Vagina (tissue), 2 donors: ENCODE measurements at places on chromosomes 1 and 21.

GRCh38 chr1:25699500-25700143, 83.0 kb downstream of the MAN1C1 start:
- peak overlapping the region; percentile 85 for H3K27ac ChIP-seq
- H3K4me1 ChIP-seq, result peaks cover 98% of the 10 kb centered on the region
- H3K36me3 ChIP-seq, result no peaks in the 10 kb centered on the region
- no peaks in the 10 kb centered on the region for H3K27me3 ChIP-seq
- no peak overlapping the region for H3K4me3 ChIP-seq
- DNase-seq, result no peak

DNA sequence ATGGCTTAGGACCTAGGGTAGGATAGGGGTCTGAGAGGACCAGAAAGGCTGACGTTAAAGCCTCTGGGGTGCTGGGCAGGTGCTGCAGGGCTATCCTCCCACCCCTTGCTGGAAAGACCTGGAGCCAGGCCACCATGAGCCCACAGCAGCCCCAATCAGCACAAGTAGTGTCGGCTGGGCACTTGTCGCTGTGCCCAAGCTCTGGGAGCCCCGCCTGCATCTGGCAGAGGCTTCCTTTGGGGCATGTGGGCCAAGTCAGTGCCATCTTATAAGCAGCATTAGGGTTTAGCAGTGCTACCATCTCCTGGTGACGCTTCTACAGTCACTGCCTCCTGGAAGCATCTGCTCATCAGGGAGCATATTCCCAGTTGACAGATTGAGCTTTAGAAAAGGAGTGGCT, 31.3 kb downstream of the MAN1C1 start:
- no peak overlapping the region for H3K4me3 ChIP-seq
- H3K27me3 ChIP-seq, result no peaks in the 10 kb centered on the region
- H3K36me3 ChIP-seq, result no peaks in the 10 kb centered on the region
- peaks cover 27% of the 10 kb centered on the region for H3K4me1 ChIP-seq
- no peak for DNase-seq

GRCh38 chr1:10249808-10250457, 39.6 kb downstream of the KIF1B start:
- no peaks in the 10 kb centered on the region for H3K27me3 ChIP-seq
- DNase-seq, result no peak
- H3K27ac ChIP-seq, result no peak overlapping the region
- H3K4me1 ChIP-seq, result peaks cover 27% of the 10 kb centered on the region

GRCh38 chr1:211347077-211347844, 20.6 kb downstream of the TRAF5 start:
- H3K27ac ChIP-seq, result no peak overlapping the region
- no peaks in the 10 kb centered on the region for H3K27me3 ChIP-seq
- H3K4me3 ChIP-seq, result no peak overlapping the region
- no peaks in the 10 kb centered on the region for H3K4me1 ChIP-seq

DNA sequence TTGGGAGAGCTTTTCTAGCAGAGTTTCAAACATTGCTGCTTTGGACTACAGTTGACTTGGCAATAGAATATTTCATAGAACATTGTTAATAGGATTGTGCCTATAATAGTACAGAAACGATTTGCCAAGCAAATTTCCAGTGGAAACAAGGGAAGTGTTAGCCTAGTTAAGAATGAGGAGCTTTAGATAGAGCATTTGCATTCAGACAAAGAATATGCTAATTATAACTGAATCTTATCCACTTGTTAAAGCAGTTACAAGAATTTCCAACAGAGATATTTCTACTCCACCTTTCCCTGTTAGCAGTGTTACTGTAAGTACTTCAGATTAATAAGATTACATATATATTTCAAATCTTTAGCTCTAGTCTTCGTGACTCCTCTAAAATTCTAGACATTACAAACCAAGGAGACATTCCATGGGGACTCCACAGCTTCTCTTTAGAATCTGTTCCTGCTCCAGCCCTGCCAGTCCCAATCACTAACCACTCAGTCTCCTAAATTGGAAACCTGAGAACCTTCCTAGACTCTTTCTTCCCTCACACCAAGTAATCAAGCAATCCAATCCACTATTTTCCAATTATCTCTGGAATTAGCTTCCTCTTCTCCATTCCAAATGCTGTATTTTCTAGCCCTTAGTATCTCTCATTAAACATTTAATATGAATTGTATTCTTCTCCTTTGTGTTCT, 141.8 kb upstream of the PBX1 start:
- no peaks in the 10 kb centered on the region for H3K27me3 ChIP-seq
- H3K4me3 ChIP-seq, result no peak overlapping the region
- no peak overlapping the region for H3K27ac ChIP-seq
- DNase-seq, result no peak

GRCh38 chr1:15858672-15859372, 11.3 kb downstream of the SPEN start:
- no peaks in the 10 kb centered on the region for H3K36me3 ChIP-seq
- H3K4me1 ChIP-seq, result peaks cover 53% of the 10 kb centered on the region
- DNase-seq, result no peak
- no peak overlapping the region for H3K4me3 ChIP-seq

DNA sequence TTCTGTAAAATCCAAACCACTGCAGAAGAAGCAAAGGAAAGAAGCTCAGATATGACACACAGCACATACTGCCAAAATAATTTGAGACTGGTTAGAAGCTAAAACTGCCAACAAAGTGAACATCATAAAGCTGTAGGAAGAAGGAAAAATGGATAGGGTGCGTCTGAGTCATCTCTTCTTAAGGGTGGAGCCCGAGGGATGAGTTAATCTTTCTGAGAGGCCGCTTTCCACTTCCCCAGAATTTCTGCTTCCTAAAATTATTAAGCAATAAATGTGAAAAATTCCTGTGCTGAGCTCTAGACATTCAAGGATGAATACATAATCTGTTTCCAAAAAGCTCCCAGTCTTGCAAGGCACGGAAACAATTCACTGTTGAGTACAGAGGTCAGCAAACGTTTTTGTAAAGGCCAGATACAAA, 20.1 kb downstream of the PPT1 start:
- peaks cover 7% of the 10 kb centered on the region for H3K4me1 ChIP-seq
- H3K27me3 ChIP-seq, result no peaks in the 10 kb centered on the region
- peaks cover 44% of the 10 kb centered on the region for H3K36me3 ChIP-seq
- no peak overlapping the region for H3K4me3 ChIP-seq
- DNase-seq, result no peak

- H3K27me3 ChIP-seq, result no peaks in the 10 kb centered on the region
- peaks cover 74% of the 10 kb centered on the region for H3K4me1 ChIP-seq
- H3K27ac ChIP-seq, result peak overlapping the region; percentile 63
- no peak for DNase-seq
- no peak overlapping the region for H3K4me3 ChIP-seq
Observed at GRCh38 chr1:170701962-170702361, 38.0 kb downstream of the PRRX1 start.

GRCh38 chr1:163922743-163923201, 601.0 kb downstream of the NUF2 start:
- no peak overlapping the region for H3K4me3 ChIP-seq
- H3K36me3 ChIP-seq, result no peaks in the 10 kb centered on the region
- DNase-seq, result no peak
- H3K4me1 ChIP-seq, result no peaks in the 10 kb centered on the region
- H3K27me3 ChIP-seq, result no peaks in the 10 kb centered on the region

- no peaks in the 10 kb centered on the region for H3K36me3 ChIP-seq
- no peak overlapping the region for H3K27ac ChIP-seq
- H3K4me3 ChIP-seq, result no peak overlapping the region
Observed at GRCh38 chr21:42348762-42349161, 2.0 kb downstream of the TFF2 start.

DNA sequence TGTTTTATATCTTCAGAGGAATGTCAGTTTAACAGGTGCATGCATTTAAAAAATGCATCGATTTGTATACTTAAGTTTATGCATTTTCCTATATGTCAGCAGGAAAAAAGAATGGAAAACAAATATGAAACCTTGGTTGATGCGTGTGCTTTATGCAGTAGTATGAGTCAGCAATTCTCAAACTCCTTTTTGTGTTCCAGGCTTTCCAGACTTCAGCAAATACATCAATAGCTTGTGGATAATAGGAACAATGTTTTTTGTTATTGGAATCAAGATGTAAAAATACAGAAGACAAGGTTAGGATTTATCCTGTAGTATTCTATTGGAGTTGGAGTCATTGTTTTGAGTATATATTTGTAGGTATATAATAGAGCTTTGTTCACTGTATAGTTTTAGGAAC, 45.2 kb downstream of the CHODL start:
- H3K36me3 ChIP-seq, result no peaks in the 10 kb centered on the region
- no peaks in the 10 kb centered on the region for H3K4me1 ChIP-seq
- no peak for DNase-seq
- no peak overlapping the region for H3K4me3 ChIP-seq
- no peaks in the 10 kb centered on the region for H3K27me3 ChIP-seq

DNA sequence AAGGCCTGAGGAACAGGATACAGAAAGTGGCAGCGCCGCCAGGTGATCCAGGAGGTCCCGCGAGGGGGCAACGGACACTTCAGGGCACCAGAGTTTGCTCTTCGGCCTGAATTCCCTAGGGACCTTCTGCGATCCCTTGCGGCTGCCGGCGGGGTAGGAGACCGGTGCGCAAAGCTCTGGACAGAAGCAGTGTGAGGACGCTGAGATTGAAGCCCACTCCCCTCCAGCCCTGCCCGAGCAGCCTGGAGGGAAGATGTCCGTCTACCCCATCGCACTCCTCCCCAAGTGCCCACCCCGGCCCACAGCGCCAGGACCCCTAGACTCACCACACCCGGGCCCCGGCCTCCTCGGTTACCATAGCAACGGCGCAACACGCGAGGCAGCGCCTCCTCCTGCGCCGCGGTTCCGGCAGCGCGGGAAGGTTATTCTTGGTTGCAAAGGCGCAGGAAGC, at the start of gene ANKRD45:
Gene ANKRD45, minus strand, starts transcription at position 361 of the 451 bp plus-strand sequence. CDS start 10,433 bp downstream, outside the sequence.
- no peak within 1 kb of the TSS for H3K27ac ChIP-seq
- no peaks in the 10 kb centered on the region for H3K27me3 ChIP-seq
- no peak for DNase-seq
- H3K4me1 ChIP-seq, result peaks cover 9% of the 10 kb centered on the region

GRCh38 chr1:55816456-55817426, 601.6 kb upstream of the USP24 start:
- no peak for DNase-seq
- H3K27me3 ChIP-seq, result no peaks in the 10 kb centered on the region
- H3K36me3 ChIP-seq, result no peaks in the 10 kb centered on the region
- H3K27ac ChIP-seq, result no peak overlapping the region

DNA sequence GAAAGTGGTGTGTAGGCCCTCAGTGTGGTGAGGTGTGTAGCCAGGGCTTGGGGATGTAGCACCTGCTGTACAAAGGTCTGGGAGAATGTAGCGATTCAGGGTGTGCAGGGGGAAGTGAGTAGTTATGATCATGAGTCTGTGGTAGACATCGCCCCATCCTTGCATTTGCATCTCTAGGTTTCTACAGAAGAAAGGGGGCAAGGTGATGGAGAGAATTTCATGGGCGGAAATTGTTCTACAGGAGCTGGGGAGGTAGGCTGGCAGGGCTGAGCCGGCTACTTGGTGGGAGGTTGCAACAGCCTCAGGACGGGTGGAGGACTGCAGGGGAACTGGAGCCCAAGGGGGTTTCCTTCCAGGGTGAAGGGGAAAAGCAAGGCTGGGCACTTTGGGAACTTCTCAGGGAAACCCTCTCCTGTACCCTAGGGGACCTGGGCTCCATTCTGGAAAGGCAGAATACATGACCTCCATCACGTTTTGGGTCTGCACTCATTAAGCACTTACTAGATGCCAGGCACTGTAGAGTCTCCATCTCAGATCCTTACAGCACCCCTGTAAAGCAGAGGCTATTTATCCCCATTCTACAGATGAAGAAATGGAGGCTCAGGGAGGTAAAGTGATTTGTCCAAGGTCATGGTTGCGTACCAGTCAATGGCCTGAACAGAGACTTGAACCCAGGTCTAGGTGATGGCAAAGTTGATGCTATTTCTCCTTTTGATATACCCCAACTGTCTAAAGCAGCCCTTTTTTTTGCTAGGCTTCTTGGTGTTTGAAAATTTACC, 14.5 kb upstream of the TNFRSF1B start:
- H3K4me3 ChIP-seq, result no peak overlapping the region
- H3K4me1 ChIP-seq, result peaks cover 21% of the 10 kb centered on the region
- no peaks in the 10 kb centered on the region for H3K27me3 ChIP-seq
- DNase-seq, result no peak

GRCh38 chr1:97929874-97930851, 9.3 kb upstream of the DPYD start:
- H3K27ac ChIP-seq, result no peak overlapping the region
- DNase-seq, result no peak
- no peaks in the 10 kb centered on the region for H3K4me1 ChIP-seq
- H3K27me3 ChIP-seq, result no peaks in the 10 kb centered on the region
- H3K4me3 ChIP-seq, result no peak overlapping the region
- no peaks in the 10 kb centered on the region for H3K36me3 ChIP-seq

DNA sequence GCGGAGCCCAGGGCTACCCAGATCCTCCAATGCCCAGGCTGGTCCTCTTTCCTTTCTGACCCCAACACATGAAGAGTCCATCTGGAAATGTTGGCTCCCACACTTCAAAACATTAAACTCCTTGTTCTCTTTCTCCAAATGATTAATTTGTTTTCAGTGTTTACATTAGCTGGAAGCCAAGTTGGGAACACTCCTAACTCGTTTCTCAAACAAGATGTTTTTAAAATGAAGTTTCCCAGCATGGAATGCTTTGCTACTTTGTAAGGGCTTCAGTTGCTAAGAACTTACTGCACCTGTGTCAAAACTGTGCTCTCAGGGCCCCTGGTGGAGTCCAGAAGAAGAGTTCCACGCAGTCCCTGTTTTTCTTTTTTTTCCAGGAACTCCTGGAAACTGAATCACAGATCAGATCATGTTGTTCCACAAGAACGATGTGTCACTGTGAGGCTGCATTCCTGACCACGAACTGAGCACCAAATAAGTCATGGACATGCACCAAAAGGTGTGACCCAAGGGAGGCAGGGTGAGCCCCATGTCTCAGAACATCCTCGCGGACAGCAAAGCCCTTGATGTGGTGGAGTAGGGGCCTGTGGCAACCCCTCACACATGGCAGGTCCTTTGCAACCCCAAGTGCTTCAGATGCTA, 257.3 kb downstream of the KCNJ6 start:
- H3K4me1 ChIP-seq, result peaks cover 17% of the 10 kb centered on the region
- H3K4me3 ChIP-seq, result no peak overlapping the region
- H3K36me3 ChIP-seq, result no peaks in the 10 kb centered on the region
- H3K27me3 ChIP-seq, result no peaks in the 10 kb centered on the region
- no peak overlapping the region for H3K27ac ChIP-seq

GRCh38 chr1:150484861-150485260, 2.4 kb upstream of the TARS2 start:
- no peak overlapping the region for H3K27ac ChIP-seq
- no peaks in the 10 kb centered on the region for H3K27me3 ChIP-seq
- H3K4me3 ChIP-seq, result no peak overlapping the region
- H3K36me3 ChIP-seq, result no peaks in the 10 kb centered on the region
- H3K4me1 ChIP-seq, result peaks cover 10% of the 10 kb centered on the region

- H3K4me3 ChIP-seq, result no peak overlapping the region
- H3K4me1 ChIP-seq, result peaks cover 36% of the 10 kb centered on the region
- DNase-seq, result peak; percentile 12
- H3K36me3 ChIP-seq, result no peaks in the 10 kb centered on the region
- H3K27me3 ChIP-seq, result no peaks in the 10 kb centered on the region
Observed at GRCh38 chr1:153505576-153505975, 30.2 kb downstream of the S100A6 start.

DNA sequence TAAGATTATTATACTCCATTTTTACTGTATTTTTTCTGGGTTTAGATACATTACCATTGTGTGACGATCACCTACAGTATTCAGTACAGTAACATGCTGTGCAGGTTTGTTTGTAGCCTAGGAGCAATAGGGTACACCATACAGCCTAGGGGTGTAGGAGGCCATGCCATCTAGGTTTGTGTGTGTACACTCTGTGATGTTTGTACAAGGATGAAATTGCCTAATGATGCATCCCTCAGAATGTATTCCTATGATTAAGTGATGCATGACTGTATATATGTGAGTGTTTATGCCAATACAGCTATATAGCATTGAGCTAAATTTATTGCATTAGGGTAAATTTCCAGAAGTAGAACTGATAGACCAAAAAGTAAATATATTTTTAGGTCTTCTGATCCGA, 23.3 kb downstream of the TUFT1 start:
- H3K27ac ChIP-seq, result no peak overlapping the region
- peaks cover 13% of the 10 kb centered on the region for H3K36me3 ChIP-seq
- DNase-seq, result no peak
- H3K4me3 ChIP-seq, result no peak overlapping the region
